ENCODE measurements at places on chromosomes 13 and 19. TPM values are rescaled to one million over a fixed set of nuclear protein-coding genes. Genes with fewer than 3 reads are reported as not detected.
A peak's percentile ranks its signal among the peaks of the same experiment; 100 is the strongest.

DNA sequence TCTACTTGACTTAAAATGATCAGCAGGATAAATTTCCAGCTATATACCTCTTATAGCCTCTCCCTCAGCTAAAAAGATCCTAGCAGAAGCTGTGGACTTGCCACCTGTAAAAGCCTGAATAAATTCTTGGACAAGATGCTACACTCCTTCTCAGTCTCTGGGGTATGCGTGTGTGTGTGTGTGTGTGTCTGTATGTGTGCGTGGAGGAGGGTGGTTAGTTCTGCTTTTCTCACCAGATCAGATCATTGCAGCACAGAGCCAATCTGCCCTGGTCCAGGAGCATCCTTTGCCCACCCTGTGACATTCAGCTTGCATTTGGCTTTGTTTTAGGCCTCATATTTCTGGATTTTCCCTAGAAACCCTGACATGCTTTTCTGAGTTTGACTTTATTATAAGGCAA is 438.3 kb downstream of the RFC3 start:
- no peak for DNase-seq

- DNase-seq = no peak
Observed at GRCh38 chr13:45933203-45933908, 81.8 kb upstream of the SIAH3 start.

- DNase-seq = no peak
Observed at GRCh38 chr13:33284031-33284430, 1.5 kb downstream of the STARD13 start.

DNA sequence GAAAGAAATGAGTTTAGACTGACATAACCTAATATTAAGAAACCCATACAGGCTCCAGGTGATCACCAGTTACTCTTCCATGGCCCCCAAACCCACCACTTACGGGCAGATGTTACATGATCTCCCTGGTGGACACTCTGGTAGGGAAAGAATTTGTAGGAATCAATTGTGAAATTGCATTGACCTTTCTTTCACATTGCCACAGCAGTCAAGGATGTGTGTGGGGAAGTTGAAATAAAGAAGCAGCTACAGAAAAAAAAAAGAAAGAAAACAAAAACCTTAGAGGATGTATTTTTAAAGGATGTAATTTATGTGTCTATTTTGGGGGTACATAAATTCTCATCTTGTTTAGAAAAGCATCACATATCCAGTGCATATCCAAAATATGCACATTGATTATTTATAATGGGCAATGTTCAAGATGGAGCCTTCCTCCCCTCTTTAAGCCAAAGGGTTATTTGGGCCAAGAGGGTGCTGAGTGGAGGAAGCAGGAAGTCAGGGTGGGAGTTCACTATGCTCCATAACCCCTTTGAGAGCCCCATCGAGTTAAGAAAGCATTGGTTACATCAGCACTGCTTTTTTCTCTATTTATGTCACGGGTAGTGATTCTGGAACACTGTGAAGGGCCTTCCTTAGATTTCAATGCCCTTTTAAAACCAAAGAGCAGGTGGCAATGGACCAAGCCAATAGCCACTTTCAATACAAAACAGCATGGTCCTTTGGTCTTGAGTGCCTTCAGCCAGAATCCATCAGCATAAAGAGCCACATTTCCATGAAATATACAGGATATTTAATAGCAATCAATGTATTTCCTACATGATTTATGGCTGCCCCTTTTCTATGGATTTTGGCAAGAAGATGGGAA is 169.6 kb downstream of the LACC1 start:
- DNase-seq = no peak

- no peak for DNase-seq
Observed at GRCh38 chr19:3674784-3675543, 25.3 kb downstream of the PIP5K1C start.

DNA sequence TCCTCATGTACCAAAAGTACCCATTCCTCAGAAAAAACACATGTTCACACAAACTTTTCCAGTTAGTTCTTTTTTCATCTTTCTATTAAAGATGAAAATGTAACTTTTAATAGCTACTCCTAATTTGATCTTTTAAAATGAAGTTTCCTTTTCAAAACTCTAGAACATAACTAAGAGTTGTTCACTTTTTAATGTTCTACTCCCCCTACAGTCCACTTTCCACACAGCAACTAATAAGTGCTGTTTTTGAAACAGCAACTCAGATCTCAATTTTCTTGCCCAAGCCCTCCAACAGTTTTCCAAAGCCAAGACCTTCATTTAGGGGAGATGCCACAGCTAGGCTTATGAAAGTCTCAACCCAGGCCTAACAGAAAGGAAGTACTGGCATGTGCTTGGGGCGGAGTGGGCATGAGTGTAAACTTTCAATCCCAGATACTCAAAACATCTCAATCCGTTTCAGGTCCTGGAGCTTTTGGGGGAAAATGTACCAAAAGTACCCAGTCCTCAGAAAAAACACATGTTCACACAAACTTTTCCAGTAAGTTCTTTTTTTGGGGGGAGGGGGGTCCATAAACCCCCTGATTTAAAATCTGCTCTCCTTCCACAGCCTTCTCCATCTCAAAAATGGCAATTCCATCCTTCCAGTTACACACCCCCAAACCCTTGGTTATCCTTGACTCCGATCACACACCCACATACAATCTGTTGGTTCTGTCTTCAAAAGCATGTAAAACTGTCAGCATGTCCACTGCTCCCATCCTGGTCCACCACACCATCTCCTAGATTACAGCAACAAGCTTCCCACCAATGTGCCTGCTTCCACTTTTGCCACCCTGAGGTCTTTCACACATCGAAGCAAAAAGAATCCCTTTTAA is 2.0 kb downstream of the FBL start:
- DNase-seq = peak; percentile 70

DNA sequence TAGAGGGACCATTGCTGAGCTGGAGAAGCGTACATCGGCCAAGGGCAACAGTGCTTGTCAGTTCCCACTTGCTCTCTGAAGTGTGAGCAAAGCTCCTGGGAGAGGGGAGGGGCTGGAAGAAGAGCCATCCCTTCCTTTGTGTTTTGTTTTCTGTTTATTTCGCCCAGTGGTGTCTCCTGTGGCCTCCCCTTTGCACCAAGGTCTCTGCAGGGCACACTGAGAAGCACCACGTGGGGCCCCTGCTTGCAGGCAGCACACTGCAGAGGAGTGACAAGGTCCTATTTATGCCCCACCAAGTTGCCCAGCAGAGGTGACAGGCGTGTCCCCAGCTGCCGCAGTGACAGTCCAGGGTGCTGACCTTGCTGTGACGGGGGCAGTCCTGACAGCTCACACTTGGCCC is 24.0 kb downstream of the GRIN2D start:
- DNase-seq = no peak

GRCh38 chr19:46976845-46977320 is 42.8 kb upstream of the NPAS1 start:
- peak; percentile 43 for DNase-seq

DNA sequence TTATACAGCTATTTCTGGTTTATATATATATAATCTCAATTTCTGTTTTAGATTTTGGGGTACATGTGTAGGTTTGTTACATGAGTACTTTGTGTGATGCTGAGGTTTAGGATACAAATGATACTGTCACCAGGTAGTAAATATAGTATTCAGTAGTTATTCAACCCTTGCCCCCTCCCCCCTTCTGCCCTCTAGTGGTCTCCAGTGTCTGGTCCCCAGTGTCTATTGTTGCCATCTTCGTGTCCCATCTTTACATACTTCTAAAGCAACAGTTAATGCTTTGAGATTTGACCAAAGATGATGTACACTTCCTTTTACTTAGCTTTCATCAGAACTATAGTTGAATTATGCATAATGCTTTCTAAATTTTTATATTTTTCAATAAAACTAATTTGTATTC is 1623.4 kb upstream of the PRR20A start:
- no peak for DNase-seq

DNA sequence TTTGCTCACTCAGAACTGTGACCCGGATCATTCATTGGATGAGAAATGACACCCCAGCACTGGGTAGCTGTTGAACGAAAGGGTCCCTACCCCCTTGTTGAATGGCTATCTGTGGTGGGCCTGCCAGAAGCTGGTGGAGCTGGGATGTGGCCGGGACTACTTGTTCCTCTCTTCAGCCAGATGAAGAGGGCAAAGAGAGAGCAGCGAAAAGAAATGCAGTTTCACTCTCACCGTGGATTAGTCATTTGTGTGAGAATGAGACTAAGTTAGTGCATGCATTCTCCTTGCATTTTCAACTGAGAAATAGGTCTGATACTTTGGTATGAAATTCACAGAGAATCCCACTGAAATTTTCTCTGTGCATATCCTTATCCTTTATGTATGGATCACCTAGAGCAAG is 553.1 kb downstream of the IRS2 start:
- DNase-seq = no peak

GRCh38 chr13:48504606-48505005 is 28.3 kb downstream of the RCBTB2 start:
- DNase-seq = no peak

DNA sequence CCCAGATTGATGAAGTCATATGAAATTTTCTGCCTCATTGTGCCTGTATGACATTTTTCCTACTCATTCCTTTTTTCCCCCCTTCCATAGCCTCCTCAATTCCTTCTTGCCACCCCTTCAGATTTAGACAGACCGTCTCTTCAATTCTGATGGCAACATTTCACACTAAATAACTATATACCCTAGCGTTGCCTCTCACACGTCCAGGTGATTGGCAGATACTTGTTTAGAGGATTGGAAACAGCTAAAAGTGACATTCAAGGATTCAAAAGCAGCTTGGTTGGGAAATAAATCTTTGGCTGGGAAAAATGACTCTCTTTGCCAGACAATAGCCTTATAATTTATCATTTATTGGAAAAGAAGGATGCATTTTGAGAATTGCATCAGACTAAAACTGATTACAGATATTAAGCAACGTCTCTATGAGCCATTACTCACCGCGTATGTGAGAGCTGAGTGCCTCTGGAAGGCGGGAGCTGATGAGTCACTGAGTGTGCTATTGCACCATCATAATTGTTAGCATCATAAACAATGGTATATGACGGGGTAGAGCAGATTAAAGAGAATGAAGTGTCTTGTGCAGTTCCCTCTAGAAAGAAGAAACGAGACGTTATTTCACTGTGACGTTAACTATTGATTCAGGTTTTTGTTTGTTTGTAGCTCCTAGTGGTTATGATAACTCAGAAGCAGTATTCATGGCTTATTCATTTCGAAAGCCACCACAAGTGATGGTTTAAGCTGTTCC is 61.1 kb upstream of the FAM216B start:
- peak; percentile 28 for DNase-seq

GRCh38 chr13:97976610-97977521 is 23.4 kb downstream of the IPO5 start:
- no peak for DNase-seq

GRCh38 chr19:38182536-38183210 is 41.3 kb downstream of the DPF1 start:
- no peak for DNase-seq

GRCh38 chr13:79405501-79405830 is 589 bp downstream of the RBM26 start:
- no peak for DNase-seq

DNA sequence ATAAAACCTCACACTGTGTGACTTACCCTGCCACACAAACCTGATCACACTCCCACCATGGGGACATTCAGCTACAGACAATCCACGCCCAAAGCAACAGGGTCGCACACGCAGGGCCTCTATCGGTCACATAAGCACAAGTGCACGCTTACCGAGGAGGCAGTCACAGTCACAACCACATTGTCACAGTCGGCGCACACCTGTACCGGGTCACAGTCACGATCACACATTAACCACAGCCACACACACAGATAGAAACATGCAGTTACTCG is 579 bp downstream of the ZNF566 start:
- DNase-seq = peak; percentile 66

GRCh38 chr13:97422118-97423054 is 11.6 kb upstream of the RAP2A start:
- no peak for DNase-seq

GRCh38 chr13:113546571-113547237 is 37.8 kb upstream of the TFDP1 start:
- no peak for DNase-seq

- no peak for DNase-seq
Observed at GRCh38 chr13:109476001-109476400, 310.4 kb downstream of the IRS2 start.

DNA sequence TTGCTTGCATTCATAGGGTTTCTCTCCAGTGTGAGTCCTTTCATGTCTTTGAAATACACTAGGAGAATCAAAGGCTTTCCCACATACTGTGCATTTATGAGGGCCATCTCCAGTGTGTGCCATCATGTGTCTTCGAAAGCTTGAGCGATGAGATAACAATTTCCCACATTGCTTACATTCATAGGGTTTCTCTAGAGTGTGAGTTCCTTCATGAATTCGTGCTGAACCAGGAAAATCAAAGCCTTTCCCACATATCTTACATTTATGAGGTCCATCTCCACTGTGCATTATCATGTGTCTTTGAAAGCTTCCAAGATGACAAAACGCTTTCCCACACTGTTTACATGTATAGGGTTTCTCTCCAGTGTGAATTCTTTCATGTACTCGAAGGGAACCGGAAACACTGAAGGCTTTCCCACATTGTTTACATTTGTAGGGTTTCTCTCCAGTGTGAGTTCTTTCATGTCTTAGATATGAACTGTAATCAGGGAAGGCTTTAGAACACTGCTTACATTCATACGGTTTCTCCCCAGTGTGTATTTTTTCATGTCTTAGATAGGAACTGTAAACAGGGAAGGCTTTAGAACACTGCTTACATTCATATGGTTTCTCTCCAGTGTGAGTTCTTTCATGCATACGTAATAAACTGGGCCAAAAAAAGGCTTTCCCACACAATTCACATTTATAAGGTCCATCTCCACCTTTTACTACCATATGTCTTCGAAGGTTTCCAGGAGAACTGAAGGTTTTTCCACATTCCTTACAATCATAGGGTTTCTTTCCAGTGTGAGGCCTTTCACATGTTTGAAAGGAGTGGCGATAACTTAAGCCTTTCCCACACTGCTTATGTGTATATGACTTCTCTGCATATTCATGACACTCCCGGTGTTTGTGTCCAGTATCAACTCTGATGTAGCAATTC is 21.4 kb downstream of the ZNF44 start:
- DNase-seq = no peak

The KCNRG gene
- polyA plus RNA-seq = not detected

The CTXN1 gene
- 0.92 TPM for polyA plus RNA-seq

The ACER1 gene
- not detected for polyA plus RNA-seq

The COG3 gene
- polyA plus RNA-seq = 11.0 TPM

The CEACAM20 gene
- polyA plus RNA-seq = not detected

The CACNG7 gene
- polyA plus RNA-seq = 0.05 TPM

The BRCA2 gene
- polyA plus RNA-seq = 0.53 TPM

The LILRA1 gene
- 0.62 TPM for polyA plus RNA-seq

Measured in stomach (tissue), 19 donors.